ENCODE measurements at places on chromosomes 5 and 9.

- DNase-seq, result peak; percentile 31
Measured at GRCh38 chr9:89077519-89077918, 86.3 kb downstream of the S1PR3 start.

- DNase-seq, result no peak
Measured at GRCh38 chr9:25224309-25224708, 453.9 kb downstream of the TUSC1 start.

DNA sequence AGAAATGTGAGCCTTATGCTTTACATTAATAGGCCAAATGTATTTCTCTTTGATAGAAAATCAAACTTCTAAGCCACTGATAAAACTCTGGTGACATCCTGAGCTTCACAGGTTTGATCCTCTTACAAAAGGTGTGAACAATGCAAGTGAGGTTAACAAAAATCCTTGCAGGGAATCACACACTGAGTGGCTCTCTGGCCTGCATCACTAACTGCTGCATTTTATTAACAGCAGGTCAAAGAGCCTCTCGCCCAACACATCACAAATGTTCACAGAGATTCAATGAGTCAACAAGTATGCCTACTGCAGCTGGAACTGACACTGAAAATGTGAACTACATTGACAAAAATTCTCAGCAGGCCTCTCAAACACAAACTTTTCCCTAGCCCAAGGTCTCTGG, 122.3 kb downstream of the SEMA5A start:
- no peak for DNase-seq

- DNase-seq, result peak; percentile 52
Measured at GRCh38 chr9:134343637-134344036, 17.4 kb downstream of the RXRA start.

DNA sequence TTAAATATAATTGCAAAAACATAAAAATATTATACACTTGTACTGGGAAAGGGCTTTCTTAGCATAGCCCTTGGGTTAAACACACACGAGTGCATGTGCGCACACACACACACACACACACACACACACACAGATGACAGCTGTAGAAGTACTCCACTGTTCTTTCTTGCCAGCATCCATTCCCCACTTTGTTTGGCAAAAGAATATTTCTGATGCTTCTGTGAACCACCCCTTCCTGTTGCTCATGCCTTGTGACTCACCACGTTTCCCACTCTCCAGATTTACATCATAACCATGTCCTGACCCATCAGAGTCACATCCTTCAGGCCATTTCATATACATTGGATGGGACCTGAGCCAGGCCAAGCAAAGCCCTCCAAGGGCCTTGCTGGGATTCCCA, 280.1 kb downstream of the DNAH5 start:
- DNase-seq, result no peak

DNA sequence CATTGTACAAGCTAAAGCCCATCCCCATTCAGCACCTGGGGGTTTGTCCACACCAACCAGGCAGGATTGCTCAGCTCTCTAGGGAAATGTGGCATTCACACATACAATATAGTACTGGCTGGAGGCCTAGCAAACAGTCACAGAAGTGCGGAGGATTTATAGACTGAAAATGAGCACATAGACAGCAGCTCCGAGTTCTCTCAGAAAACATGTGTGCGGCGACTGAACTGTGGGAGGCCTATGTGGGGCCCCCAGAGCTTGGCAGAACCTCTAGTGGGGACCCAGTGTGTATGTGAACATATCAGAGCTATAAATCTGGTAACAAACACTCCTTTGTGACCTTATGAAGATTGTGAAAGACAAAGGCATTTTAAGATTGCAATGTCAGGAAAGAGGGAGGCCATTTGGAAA, 431.1 kb downstream of the DTWD2 start:
- DNase-seq, result no peak

- no peak for DNase-seq
Measured at GRCh38 chr5:82072138-82072537, 100.3 kb downstream of the ATG10 start.

- DNase-seq, result no peak
Measured at GRCh38 chr5:111743512-111743911, 13.5 kb downstream of the NREP start.

- DNase-seq, result no peak
Measured at GRCh38 chr5:25439025-25439424, 794.2 kb upstream of the CDH10 start.

DNA sequence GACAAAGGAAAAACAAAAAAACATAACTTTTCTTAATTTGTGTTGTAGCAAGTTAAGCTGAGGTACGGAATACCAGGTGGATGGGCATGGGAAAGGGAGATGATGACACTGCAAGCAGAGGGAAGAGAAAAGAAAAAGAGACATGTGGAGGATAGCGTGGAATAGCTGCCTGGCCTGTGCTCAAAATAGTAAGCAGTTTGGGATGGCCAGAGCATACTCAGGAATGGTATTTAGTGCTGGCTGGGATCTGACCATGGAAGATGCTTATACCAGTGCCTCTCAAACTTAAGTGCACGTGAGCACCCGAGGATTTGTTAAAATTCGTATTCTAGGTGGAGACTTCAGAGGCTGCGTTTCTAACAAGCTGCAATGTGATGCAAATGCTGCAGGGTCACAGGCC, 41.3 kb downstream of the LNPEP start:
- DNase-seq, result no peak

DNA sequence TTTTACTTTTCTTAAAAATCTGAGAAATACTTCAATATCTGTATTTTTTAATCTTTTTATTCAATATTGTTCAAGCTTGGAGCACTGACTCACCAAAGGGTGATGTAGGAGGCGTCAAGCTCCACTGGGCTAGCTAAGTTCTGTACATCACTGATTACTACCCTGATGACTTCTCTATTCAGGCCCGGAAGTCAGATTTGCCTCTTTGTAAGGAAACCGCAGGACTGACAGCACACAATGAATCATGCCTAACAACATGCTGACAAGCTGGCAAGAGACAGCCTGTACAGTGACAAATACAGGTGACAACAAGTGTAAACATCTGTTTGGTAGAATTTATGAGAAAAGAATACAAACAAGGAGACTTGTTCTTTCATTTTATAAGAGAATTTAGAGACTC, 627.9 kb upstream of the RORB start:
- peak; percentile 4 for DNase-seq

- no peak for DNase-seq
Measured at GRCh38 chr5:115558388-115558956, 13.9 kb upstream of the FEM1C start.

- no peak for DNase-seq
Measured at GRCh38 chr9:130095872-130096271, 42.2 kb downstream of the GPR107 start.

DNA sequence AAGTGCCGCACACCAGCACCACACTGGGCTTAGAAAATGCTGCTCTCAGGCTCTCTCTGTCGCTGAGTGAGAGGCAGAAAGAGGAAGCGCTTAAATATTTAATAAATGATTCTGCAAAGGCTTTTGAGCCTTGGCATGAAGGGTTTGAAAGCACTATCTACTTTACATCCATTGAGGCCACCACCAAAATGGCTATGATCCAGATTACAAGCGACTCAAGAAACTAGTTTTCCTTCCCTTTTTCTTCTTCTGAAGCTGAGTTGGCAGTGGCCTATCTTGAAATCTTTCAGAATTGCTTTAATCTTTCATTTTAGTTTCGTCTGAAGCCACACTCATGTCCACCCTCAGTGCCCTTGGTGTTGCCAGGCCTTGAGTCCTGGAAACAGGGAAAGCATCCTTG, 59.5 kb downstream of the EBF1 start:
- DNase-seq, result no peak

- DNase-seq, result no peak
Measured at GRCh38 chr9:110028271-110028670, 179.7 kb downstream of the C9orf152 start.

DNA sequence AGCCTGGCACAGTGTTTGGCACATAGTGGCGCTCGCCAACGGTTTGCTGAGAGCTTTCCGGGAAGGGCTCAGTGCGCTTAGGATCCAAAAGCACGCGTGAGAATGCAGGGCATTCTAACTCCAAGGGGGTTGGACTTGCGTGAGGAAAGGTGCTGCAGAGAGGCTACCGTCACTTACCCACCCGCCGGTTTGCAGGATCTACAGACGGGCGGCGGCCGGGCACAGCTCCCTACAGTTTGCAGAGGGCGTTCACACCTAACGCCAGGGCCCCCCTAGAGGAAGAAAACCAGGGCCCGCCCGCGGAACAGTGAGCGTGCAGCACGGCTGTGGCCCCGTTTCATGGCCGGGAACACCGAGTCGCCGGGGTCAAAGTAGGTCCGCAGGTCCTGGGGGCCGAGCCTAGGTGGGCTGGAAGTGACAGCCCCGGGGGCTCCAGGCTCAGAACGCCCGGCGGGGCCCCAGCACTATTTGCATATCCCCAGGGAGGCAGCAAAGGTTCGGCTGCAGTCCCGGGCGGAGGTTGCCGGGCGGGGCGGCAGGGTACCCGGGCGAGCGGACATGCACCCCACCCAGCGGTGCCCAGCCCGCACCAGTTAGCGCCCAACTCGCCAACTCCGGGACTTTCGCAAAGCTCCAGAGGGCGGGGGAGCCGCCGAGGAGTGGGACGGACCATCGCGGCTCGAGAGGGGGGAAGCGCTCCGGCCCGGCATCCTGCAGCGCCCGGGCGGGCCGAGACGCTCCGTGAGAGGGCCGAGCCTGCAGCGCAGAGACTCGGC, 526 bp upstream of the GALNT10 start:
- DNase-seq, result peak; percentile 86

DNA sequence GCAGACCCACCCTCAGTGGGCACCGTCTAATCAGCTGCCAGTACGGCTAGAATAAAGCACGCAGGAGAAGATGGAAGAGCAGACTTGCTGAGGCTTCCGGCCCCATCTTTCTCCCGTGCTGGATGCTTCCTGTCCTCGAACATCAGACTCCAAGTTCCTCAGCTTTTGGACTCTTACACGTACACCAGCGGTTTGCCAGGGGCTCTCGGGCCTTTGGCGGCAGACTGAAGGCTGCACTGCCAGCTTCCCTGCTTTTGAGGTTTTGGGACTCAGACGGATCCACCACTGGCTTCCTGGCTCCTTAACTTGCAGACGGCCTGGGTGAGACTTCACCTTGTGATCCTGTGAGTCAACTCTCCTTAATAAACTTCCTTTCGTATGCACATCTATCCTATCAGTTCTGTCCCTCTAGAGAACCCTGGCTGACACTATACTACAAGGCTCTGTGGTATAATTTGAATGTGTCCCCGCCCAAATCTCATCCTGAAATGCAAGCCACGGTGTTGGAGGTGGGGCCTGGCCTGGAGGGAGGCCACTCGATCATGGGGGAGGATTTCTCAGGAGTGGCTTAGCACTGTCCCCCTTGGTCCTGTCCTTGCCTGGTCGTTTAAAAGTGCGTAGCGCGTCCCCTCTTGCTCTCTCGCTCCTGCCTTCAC, 31.1 kb upstream of the NRARP start:
- DNase-seq, result no peak

DNA sequence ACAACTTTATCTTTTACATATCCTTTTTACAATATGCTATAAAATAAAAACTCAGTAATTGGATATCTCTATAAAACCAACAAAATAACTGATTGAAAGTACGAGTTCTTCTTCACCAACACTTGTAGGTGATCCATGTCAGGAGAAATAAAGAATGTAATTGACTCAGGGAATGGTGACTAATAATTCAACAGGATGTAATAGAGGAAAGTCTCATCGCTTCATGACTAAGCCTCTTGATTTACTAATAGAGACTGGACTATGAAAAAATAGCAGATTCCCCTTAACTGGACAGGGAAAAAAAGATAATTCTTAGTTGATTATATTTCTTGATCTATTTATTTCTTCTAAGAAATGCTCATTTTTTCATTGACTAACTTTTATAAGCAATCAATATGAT, 507.7 kb upstream of the PTGER4 start:
- no peak for DNase-seq

DNA sequence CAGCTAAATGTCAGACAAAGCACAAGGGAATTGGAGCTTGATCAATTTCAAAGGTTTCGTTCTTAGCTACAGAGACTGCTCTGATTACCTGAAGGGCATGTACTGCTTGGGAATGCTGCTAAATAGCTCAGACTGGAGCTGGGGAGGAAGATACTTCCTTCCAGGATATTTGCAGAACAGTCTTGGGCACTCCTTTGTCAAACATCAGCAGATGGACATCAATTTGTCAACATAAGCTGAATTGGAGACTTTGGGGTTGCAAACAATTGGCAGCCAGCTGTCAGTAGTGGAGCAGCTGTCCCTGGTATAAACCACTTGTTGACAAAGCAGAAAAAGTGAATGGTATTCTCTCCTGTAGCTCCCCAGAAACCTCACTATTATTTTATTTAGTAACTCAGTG, 182.0 kb downstream of the CCDC192 start:
- peak; percentile 21 for DNase-seq

- DNase-seq, result no peak
Measured at GRCh38 chr9:93948441-93949072, 6.6 kb downstream of the BARX1 start.

DNA sequence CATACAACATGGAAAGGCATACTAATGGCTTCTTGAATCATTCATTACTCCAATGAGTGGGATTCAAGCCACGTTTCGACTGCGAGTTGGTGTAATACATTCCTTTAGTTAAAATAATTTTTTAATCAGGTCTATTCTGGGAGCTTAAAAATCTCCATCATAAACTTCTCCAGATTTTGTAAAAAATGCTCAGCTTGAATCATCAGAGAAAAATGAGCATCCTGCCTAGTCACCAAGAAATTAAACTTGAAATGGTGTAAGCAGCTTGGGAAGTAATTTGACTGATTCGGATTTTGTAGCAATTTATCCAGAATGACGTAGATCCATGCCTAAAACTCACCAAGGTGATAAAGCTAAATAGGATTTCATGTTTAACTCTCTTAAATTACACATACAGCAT, 165.7 kb downstream of the SLCO4C1 start:
- DNase-seq, result no peak

- DNase-seq, result no peak
Measured at GRCh38 chr9:3040761-3041160, 196.9 kb upstream of the PUM3 start.

DNA sequence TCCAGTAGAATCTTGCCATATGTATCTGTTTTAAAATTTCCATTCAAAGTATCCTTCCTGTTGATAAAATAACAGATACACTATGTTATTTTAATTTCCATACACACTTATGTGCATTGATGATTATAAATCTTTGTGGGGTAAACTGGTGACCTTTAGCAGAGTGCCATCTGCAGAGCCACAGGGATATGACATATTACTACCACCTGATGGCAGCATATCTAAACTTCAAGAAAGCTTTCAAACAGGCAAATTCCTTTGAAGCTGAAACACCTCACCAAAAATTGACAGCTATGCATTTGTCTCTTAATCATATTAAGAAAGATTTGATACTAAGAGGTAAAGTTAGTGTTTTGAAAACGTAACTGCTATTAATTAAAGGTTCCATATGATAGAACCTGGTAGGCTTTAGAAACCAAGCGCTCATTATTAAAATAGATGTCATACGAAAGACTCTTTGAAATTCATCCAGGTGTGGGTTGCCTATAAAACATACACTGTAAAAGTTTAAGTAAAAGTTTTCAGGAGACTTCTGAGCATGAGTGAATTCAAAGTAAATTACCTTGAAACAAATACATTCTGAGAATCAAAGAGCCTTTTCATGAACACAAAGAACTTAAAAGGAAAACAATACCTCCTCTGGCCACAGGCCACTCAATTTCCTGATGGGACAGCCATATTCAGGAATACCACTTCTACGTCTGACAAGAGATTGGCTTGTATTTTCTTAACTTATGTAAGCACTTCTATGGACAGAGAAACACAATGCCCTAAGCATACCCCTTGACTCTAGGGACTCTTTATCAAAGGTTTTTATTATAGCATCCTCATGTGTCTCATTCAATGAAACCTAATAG, 93.3 kb downstream of the KIAA0825 start:
- DNase-seq, result peak; percentile 65

GRCh38 chr9:129646654-129647053, 4.7 kb upstream of the ASB6 start:
- no peak for DNase-seq
